ENCODE measurements at places on chromosomes 2 and 18.
A peak's percentile ranks its signal among the peaks of the same experiment; 100 is the strongest.

DNA sequence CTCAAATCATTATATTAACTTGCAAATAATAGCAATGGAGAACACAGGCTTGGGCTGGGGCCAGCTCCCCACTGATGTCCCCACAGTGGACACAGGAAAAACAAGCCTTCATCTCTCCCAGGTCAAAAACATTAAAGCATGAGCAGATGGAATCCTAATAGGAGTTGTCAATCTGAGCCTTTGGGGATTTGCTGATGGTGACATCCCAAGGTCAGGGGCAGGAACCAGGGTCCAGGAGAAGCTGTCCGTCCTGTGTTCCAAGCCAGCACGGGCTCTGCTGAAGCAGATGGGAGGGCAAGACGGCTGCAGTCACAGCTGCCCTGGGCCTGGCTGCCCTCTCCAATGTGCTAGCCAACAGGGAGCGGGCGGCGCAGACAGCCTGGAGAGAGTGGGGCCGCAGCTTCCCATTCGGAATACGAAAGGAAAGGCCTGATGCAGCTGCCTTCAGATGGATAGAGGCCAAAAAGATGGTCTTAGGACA is 135.5 kb downstream of the NDUFA10 start:
- DNase-seq = no peak

GRCh38 chr2:185441486-185442005 is 297.1 kb upstream of the FSIP2 start:
- no peak for DNase-seq

- no peak for DNase-seq
These were observed 49.6 kb upstream of the PTH2R start for GRCh38 chr2:208356846-208357574.

DNA sequence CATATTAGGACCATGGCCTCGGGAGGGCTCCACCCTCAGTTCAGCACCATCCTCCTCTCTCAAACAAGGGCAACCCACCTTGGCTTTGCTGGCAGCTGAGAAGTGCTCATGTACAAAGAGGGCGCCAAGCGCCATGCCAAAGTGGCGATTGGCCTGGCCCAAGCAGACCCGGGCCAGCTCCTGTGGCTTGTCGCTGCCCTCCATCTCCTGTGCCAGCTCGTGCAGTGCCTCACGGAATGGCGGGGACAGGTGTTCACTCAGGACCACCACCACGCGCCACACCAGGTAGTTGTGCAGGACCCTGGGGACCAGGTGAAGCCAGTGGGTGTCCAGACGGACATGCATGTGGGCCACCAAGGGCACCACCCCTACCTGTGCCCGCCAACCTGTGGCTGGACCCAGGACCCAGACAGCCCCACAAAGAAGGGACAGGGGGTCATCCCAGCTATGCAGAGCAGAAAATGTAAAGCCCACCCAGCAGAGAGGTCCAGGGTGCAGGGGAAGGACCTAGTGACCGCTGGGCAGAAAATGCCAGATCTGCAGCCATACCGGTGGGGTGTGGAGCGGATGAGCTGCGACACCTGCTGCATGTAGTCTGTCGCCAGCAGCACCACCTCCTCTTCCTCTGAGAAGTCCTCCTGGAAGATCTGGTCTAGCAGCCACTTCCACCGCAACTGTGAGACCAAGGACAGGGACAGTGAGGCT is 3.6 kb downstream of the ECEL1 start:
- no peak for DNase-seq

DNA sequence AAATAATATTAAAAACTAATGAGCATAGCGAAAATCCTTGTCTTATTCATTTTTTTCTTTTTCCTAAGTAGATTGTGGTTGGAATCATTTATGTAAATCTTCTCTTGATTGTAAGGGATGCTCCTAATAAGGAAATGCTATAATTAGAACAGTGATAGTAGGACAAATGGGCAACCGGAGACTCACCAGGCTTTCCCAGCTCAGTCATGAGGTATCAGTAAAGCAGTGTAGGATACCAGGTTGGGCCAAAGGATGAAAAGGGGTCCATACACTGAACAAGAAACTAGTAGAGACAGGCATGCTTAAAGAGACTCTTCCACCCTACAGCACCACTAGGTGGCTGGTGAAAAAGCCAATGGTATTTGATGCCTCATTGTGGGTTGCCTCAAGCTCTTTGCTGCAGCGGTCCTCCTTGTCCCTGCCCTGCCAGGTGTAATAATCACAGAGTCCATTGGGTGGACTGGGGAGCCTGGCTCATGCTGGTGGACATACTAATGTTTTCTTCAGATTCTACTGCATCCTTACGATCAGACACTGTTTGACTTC is 71.4 kb upstream of the FAM98A start:
- no peak for DNase-seq

GRCh38 chr18:74563999-74564398 is 29.7 kb downstream of the CNDP1 start:
- DNase-seq = no peak

DNA sequence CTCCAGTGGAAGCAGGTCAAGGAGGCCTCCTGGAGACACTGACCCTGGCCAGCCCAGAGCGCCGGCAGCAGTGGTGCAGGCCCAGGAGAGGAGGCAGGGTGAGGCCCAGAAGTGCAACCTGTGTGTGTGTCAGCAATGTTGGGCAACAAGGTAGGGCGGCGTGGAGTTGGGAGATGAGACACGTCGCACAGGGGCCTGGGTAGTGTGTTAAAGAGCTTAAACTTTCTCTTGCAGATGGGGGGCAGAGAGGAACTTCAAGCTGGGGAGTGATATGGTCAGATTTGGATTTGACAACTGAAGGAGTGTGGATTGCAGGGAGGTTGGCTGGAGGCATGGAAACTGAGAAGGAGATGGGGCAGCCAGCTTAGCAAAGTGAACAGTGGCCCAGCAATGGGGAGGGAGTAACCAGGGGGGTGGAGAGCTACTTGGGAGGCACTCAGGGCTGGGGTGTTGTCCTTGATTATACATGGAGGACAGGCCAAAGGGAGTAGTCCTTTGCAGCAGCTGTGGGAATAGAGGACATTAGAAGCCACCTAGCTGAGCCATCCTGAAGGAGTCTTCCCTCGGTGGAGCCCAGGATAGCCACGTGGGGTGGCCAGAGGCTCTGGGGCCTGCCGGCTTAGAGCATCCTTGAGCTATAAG is 278.6 kb upstream of the HS6ST1 start:
- DNase-seq = no peak

- DNase-seq = no peak
These were observed 196.6 kb upstream of the LHCGR start for GRCh38 chr2:48952143-48952542.

DNA sequence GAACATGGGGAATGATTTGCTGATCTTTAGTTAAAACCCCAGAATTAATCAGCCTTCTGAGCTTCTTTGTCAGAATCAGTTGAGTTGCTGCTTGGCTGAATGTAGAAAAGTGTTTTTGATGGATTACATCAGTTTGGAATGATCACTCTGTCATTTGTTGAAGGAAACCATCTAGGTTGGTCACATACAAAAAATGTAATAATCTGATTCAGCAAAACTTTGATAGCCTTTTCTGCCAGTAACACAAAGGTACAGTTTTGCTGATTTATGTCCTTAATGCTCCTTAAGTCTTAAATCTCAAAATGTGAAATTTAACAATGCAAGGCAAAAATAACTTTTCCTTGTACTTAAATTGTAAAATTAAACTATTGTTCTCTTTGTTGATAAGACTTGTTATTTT is 74.3 kb downstream of the GALNT13 start:
- DNase-seq = no peak

DNA sequence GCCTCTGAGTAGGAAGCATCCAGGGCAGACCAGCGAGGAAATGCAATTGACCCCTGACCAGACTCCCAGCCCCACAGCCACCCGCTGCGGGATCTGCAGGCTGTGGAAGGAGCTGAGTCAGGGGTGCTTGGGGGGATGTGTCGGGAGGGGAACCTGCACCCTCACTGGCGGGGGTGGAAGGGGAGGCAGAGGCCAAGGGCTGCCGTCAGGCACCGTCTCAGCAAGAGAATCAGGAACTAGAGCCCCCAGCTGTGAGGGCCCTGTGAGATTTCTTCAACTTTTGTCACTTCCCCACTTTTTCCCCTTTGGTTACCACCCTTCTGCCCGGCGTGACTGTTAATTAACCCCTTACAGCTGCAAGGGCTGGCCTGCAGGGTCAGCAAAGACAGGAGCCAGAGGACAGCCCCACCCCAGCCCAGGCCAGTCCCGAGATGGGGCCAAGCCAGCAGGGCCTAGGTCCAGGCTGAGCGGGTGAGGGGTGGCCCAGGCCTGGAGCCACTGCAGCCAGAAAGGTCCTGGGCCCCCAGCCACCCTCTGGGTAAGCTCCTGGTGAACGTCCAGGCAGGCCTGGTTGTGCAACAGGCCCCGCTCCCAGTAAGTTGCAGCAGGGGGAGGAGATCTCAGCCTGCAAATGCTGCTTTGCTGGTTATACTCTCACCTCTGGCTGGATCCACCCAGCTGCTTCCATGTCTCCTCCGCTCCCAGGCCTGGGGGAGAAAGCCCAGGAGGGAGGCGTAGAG is 147.0 kb upstream of the ID2 start:
- DNase-seq = no peak

DNA sequence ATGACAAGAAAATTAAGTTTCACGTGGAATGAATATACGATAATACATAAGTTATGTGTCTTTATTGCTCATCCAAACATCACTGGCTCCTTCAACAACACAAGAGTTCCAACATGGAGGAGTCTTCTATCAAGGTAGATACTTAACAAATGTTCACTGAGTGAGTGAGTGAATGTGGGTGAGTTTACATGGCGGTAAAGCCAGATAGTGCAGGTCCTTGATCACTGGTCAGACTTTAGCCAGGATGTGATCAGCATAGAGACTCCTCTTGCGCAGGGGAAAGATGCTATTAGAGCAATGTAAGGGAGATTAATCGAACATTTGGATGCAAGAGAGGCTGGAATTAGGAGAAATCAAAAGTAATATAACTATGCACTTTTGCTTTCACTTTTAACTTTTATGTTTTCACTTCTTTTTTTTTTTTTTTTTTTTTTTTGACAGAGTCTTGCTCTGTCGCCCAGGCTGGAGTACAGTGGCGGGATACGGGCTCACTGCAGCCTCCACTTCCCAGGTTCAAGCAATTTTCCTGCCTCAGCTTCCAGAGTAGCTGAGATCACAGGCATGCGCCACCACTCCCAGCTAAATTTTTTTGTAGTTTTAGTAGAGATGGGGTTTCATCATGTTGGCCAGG is 249.0 kb upstream of the ID2 start:
- DNase-seq = no peak

GRCh38 chr2:69450735-69451416 is 13.6 kb upstream of the NFU1 start:
- no peak for DNase-seq

DNA sequence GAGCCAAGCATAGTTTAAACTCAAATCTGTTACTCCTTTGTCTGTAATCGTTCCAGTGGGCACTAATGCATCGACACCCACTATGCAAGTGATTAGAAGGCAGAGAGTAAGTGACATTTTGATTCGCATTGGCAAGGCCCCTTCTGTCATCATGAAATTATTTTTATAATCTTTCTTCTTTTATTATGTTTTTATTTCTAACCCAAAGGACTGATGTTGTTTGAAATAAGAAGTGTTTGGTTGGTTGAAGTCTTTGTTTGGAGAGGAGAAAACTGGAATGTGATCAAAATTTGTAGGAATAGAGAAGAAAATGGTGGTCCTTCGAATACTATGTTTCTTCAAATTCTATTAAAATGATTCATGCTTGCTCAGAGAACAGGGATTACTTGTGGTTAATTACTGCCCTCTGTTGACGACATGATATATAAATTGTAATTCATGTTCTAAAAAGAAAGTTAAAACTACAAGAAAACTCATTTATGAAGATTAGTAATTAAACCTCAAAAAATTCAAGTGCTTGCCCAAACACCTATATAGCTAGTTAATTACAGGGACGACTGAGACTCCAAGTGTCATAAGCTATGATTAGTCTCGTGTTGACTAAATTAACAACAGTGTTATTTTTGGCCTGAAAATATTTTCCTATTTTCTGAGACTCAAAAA is 26.4 kb upstream of the TFPI start:
- peak; percentile 70 for DNase-seq

DNA sequence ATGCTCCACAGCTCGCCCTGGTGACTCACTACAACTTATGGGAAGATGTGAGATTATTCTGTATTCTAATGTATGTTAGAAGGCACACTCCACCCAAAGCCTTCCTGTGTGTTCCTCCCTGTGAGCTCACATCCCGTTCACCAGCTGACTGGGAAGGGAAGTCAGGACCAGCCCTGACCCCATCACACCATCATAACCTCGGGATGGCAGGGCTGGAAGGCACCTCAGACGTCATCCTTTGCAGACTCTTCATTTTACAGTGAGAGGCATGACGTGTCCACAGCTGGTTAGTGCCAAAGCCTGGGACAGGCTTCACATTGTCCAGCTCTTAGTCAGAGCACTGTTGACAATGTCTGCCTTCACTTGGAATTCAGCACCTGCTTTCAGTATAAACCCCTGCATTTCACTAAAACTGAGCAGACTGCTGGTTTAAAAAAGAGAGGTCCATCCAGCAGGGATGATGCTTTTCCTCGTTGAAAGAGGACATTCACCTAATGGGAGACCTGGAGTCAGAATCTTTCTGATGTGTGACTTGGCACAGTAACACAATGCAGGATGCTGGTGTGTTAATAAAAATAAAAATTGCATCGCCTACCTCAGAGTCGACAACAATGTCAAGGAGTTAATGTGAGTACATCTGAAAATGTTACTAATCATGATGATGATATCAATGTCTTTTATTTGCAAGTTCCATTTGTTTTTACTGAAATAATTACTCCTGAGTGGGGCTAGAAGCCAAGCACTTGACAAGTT is 418.0 kb upstream of the TNP1 start:
- peak; percentile 15 for DNase-seq

DNA sequence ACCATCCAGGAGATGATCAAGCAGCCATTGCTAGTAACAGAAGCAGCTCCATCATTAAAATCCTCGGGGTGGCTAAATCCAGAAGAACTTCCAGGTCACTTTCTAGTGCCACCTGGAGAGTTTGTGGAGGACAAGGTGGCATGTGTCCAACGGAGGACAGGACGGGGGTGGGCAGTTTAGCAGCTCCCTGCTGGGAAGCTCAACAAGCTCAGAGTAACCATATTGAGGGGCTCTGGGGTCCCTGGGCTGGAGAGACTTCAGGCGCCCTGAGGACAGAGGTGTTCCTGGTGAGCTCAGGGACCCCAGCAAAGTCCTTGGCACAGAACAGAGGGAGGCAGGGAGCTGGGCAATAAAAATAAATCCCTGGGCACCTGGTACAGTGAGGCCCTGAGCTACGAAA is 140.0 kb upstream of the FHL2 start:
- DNase-seq = no peak

- DNase-seq = no peak
These were observed 229.7 kb upstream of the SPRED2 start for GRCh38 chr2:65661980-65662653.

DNA sequence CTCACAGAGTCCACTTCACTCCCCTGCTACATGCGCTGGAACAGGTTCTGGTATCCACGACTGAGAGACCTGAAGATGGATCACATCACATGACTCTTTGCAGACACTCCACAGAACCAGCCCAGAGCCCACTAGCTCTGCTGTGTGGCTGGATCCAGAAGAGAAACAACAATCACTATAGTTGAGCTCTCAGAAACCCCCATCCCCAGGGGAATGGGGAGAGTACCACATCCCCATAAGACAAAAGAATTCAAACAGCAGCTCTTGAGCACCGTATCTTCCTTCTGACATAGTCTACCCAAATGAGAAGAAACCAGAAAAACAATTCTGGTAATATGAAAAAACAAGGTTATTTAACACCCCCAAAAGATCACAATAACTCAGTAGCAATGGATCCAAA is 76.4 kb downstream of the ZSWIM2 start:
- no peak for DNase-seq
